ENCODE measurements at places on chromosomes 16 and 17.

GRCh38 chr17:64223931-64224629 lies 39.0 kb downstream of the TEX2 start:
- no peak for DNase-seq

GRCh38 chr17:29591146-29591736 lies 1.7 kb upstream of the ANKRD13B start:
- no peak for DNase-seq

GRCh38 chr17:17742688-17743390 lies 61.6 kb downstream of the RAI1 start:
- DNase-seq: no peak

GRCh38 chr16:13289515-13289914 lies 388.1 kb downstream of the SHISA9 start:
- DNase-seq: no peak

DNA sequence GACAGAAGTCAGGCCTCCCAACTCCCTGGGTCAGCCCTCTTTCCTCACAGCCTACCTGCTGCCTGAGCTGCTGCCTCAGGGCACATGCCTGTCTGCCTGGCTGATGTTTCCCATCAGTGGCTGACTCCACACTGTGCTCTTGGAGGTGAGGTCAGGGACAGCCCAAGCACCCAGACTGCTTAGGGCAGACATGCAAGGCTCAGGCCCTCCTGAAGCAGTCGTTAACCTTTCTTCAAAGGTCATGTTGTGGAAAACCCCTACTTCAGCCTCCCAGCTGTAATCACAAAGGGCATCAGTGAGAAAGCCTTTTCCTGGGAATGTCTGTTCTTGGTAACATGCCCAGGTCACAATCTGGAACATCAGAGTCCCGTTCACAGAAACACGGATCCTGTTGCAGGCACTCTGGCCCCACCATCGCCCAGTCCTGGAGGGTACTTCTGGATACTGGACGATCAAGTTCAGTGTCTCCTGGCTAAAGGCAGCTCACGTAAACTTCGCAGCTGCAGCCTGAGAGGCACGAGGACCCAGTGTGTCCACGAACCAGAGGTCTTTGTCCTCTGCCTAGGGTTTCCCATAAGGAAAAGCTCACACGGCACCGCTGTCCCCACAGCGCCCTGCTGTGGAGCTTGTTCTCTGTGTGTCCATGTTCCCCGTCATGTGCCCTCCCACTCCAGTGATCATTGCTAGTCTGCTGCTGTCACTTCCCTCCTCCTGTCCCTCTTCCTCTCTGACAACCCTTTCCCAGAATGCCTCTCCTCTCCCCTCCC lies 54.9 kb downstream of the GNAO1 start:
- DNase-seq: no peak

DNA sequence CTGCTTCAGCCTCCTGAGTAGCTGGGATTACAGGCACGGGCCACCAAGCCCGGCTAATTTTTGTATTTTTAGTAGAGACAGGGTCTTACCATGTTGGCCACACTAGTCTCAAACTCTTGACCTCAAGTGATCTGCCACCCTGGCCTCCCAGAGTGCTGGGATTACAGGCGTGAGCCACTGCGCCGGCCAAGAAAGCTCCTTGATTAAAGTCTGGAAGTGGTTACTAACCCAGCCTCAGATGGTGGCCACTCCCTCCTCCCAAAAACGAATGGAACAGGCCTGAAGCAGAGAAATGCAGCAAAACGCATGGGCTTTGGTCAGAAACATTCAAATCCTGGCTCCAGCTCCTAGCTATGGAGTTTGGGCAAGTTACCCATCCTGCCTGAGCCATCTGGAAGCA lies 11.3 kb downstream of the FKBP10 start:
- DNase-seq: no peak

DNA sequence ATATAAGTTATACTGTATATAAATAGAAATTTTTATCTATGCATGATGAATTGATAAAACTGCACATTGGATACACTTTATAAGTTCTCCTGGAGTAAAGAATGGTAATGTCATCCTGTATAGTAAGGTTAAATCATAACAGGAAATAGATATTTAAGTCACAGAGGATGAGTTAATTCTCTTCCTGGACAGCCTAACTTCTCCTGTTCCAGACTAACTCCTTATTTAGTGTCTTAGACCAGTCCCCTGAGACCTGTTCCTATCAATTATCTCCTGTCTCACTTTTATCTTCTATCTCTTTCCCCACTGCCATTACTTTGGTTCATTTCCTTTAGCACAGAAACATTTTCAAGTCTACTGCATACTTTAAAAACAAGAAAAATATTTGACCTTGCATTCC lies 46.5 kb downstream of the SSH2 start:
- DNase-seq: no peak

- no peak for DNase-seq
Observed at GRCh38 chr17:66960613-66961012, 3.9 kb upstream of the CACNG4 start.

DNA sequence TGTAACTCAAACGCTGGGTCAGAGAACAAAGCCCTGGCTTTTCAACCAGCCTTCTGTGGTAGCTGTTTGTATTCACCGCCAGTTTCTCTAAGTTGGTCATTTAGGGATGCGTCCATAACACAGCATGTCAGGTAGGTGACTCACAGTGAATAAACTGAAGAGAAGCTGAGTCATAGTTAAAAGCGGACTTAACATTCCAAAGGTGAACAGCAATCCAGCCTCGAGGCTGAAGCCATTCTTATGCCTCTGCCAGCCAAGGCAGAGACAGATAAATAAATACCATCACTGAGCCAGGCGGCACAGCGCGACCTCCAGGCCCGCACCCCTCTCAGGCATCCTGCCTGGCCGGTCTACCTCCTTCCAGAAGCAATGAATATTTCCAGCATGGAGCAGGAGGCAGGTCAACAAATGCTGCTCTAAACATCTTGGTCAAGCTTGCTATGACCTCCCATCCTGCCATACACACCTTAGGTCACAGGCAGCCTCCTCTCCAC lies 12.4 kb upstream of the CACNG4 start:
- no peak for DNase-seq

DNA sequence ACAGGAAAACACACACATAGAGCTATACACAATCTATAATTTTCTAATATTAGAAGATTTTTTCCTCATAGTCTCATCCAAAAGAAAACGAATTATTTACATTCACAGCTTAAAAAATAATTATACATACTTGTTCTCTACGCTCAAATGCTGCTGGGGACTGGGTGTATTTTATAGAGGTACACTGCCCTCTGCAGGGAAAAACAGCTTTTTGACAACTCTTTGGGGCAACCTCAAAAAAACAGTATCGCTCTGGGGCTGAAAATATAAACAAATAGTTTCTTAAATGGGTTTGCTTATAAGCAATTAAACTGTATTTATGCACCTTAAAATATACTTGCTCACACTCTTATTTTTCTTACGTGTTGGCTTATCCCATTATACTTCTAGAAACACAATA lies 261.8 kb upstream of the PSMD7 start:
- DNase-seq: no peak

DNA sequence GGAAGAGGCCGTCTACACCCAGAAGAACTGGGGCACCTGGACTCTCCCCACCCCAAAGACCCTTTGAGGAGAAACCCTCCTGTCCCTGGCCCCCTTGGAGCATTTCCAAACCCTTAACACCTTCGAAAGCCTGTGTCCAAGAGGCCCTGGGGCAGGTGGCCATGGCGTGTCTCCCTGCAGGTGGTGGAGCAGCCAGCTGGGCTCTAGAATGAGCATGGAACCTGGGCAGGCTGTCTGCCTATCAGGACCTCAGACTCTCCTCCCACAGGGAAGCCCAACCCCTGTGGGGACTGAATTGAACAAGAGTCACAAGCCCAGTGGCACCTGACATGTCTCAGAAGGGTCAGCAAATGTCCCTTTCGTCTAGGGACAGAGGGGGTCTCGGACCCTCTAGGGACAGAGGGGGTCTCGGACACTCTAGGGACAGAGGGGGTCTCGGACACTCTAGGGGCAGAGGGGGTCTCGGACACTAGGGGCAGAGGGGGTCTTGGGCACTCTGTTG lies 8.4 kb downstream of the CBX4 start:
- no peak for DNase-seq

GRCh38 chr16:55029509-55029908 lies 98.8 kb downstream of the IRX5 start:
- no peak for DNase-seq

DNA sequence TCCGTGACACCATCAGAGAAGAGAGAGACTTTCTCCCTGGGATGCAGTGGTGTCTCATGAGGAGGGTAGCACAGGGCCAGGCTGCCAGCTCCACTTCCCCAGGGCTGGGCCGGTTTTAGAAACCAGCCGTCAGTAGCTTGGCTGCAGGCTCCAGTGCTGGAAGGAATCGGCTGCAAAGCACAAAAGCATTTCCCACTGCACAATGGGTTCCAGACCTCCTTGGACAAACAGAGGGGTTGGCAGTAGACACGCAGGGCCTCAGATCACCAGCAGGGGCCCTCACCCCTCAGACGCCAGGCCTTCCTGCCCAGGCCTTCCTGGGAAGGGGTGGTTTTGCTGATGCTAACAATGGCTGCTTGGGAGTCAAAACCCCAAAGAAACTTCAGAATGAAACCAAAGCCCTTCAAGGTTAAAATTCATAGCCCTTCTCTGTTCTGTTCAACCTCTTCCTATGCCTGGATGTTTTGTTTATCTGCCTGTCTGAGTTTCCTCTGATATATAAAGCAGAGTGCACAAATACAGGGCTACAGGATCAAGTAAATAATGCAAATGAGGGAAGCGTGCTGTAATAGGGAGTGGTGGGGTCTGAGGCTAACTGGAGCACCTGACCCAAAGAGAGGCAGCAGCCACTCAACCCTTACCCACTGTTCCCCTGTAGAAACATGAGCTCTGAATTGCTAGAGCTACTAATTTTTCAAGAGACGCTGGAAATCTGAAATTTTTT lies 26.2 kb downstream of the TEKT5 start:
- no peak for DNase-seq

DNA sequence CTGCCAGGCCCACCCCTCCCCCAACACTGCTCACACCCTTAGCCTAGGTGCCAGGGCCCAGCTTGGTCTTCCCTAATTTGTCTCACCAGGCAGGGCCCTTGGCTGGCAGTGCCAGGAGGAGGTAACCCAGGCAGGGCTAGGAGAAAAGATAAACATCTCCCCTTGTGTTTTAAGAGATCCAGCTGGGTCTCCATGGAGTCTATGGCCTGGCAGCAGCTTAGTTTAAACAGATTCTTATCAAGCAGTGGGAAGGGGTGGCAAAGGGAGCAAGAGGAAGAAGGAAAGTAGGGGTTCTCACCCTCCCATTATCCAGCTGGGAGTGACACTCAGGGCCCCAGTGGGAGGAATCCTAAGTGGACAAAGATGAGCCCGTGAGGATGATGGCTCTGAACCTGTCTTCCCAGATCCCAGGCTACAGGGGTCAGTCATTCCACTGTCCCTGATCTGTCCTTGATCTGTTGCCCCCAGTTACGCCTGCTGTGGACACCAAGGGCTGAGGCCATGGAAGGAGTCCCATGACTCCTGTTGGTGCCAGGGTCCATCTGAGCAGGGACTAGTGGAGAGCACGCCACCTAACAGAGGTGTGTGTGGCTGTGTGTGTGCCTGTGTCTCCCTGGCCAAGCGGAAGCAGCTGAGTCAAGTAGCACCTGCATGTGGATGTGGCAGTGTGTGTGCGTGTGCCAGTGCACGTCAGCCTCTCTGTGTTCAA lies 47.4 kb upstream of the MEIOC start:
- no peak for DNase-seq

DNA sequence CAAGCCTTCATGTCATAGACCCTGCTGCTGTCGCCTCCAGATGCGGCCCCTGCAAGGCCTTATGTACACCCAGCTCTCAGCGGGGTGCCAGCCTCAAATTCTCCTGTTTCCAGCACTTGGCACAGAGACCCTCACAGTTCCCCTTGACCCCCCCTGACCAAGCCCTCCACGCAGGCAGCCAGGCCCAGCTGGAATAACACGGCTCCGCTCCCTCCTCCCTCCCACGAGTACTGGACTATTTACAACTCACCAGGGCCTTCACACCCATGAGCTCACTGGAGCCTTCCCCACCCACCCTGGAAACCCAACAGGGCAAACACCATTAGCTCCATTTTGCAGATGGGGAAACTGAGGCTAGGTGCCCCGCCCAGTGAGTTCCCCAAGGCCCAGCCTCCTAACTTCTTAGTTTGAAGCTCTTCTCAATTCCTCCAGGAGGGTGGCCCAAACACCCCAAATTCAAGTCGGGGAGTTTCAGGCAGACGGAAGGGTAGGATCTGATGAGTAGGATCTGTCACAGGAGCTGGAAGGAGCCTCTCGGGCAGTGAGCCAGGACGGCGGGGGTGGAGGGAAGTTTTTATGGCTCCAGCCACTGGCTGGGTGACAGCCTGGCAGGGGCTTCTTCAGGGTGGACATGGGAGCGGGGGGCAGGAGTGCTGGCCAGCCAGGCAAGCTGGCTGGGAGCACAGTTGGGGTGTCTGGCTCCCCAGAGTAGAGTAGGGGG lies 17.5 kb upstream of the DLX4 start:
- no peak for DNase-seq

GRCh38 chr17:71593078-71593477 lies 527.7 kb upstream of the SOX9 start:
- no peak for DNase-seq

DNA sequence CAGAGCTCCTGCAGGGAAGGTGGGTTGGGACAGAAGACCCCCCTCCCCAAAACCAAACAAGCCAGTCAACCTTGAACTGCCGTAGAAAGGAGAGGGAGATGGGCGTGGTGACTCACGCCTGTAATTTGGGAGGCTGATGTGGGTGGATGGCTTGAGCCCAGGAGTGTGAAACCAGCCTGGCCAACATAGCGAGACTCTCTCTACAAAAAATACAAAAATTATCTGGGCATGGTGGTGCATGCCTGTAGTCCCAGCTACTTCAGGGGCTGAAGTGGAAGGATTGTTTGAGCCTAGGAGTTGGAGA lies 42.1 kb downstream of the NT5M start:
- DNase-seq: no peak

DNA sequence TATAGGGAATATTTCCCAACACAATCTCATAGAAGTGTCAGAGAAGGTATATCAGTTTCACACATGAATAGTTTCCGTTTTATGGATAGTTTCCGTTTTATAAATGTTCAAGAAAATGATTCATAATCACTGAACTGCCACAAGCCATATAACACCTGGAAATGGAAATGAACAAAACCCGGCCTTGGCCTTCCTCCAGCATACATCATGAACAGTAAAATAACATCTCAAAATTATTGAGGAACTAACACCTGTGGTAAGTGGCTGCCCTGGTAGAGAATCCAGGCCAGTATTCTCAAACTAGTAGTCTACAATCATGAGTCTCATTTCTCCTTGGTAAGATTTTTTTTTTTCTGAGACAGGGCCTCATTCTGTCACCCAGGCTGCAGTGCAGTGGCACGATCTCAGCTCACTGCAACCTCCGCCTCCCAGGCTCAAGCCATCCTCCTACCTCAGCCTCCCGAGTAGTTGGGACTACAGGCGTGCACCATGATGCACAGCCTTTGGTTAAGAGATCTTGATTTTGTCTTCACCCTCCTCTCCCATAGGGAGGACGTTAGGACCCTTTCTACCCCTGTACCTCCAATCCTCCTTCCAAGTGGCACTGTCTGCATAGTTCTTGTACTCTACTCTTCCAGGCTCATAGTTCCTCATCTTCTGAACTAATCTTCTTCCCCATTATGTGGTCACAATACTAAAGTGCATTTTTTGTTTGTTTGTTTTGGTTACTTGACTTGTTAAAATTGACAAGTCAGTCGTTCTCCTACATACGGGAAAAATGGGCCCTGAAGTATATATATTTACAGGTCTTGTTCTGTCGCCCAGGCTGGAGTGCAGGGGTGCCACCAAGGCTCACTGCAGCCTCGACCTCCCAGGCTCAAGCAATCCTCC lies 15.0 kb upstream of the RGS9 start:
- no peak for DNase-seq

- no peak for DNase-seq
Observed at GRCh38 chr17:32671896-32672295, 185.1 kb downstream of the CDK5R1 start.

- DNase-seq: no peak
Observed at GRCh38 chr17:46785696-46786095, 32.8 kb downstream of the WNT3 start.

Data from thoracic aorta (tissue), 2 donors.